Activated CD4-positive, alpha-beta T cell treated with anti-CD3 and anti-CD28 coated beads for 36 hours (primary cell): ENCODE measurements at places on chromosomes 6 and 20. TPM values are rescaled to one million over a fixed set of nuclear protein-coding genes. Genes with fewer than 3 reads are reported as not detected.
A peak's percentile ranks its signal among the peaks of the same experiment; 100 is the strongest.

GRCh38 chr6:166635013-166635970 lies 8.2 kb upstream of the RPS6KA2 start:
- peaks cover 15% of the 10 kb centered on the region for H3K27me3 ChIP-seq
- no peak overlapping the region for H3K27ac ChIP-seq
- no peak overlapping the region for H3K4me3 ChIP-seq
- H3K4me1 ChIP-seq = peaks cover 4% of the 10 kb centered on the region

GRCh38 chr6:151205721-151206600 lies 33.8 kb upstream of the AKAP12 start:
- H3K36me3 ChIP-seq = no peaks in the 10 kb centered on the region
- no peaks in the 10 kb centered on the region for H3K4me1 ChIP-seq
- H3K4me3 ChIP-seq = no peak overlapping the region
- no peak overlapping the region for H3K27ac ChIP-seq
- no peak for DNase-seq

- H3K27ac ChIP-seq = peak within 1 kb of the TSS; percentile 78
- peaks cover 25% of the 10 kb centered on the region for H3K4me1 ChIP-seq
- H3K4me3 ChIP-seq = peak within 1 kb of the TSS; percentile 69
- H3K36me3 ChIP-seq = peaks cover 2% of the 10 kb centered on the region
Measured at GRCh38 chr6:31901953-31902643, at the start of gene ZBTB12. TSS of gene ZBTB12 (minus strand) at chr6:31902086. CDS start at chr6:31901305, 781 bp downstream.

GRCh38 chr6:130927305-130927704 lies 100.1 kb downstream of the SMLR1 start:
- DNase-seq = no peak
- H3K4me1 ChIP-seq = no peaks in the 10 kb centered on the region
- H3K27ac ChIP-seq = no peak overlapping the region
- H3K27me3 ChIP-seq = no peaks in the 10 kb centered on the region

DNA sequence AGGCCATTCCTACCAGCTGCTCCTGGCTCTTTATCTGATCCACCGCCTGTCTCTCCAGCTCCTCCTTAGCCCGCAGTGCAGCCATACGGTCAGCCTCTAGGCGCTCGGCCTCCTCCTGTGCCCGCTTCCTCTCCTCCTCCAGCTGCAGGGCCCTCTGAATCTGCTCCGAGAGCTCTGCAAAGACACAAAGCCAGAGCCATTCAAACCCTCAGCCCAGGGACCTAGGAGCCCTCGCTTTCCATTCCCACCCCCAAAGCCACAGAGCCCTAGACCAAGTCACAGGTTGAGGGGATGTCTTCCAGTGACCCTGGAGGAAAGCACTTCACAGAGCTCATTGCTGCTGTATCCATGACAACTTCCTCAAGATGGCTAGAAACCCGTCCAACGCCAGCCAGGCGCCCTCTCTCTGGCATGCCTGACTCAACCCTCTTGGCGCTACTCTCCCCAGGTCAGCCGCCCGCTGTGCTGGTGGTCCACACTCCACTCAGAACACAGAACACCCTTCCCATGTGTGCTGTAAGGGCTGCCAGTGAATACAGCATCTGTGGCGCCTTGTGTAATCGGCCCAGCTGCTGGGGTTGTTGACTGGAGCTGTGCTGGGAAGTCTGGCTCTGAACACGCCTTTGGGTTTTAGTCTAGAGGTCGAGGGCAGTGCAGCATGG lies 49.3 kb downstream of the EZR start:
- peak overlapping the region; percentile 70 for H3K27ac ChIP-seq
- H3K36me3 ChIP-seq = peaks cover 83% of the 10 kb centered on the region
- peaks cover 44% of the 10 kb centered on the region for H3K4me1 ChIP-seq

- H3K27me3 ChIP-seq = no peaks in the 10 kb centered on the region
- H3K36me3 ChIP-seq = no peaks in the 10 kb centered on the region
- no peak for DNase-seq
Measured at GRCh38 chr6:81950877-81951276, 198.4 kb upstream of the TENT5A start.

GRCh38 chr20:43507150-43508080 lies at the start of gene L3MBTL1:
TSS of gene L3MBTL1 (plus strand) at chr20:43507697. CDS start at chr20:43513504, 5,807 bp downstream.
- H3K27ac ChIP-seq = no peak within 1 kb of the TSS
- peak within 1 kb of the TSS; percentile 55 for H3K4me3 ChIP-seq
- H3K36me3 ChIP-seq = no peaks in the 10 kb centered on the region
- H3K4me1 ChIP-seq = peaks cover 5% of the 10 kb centered on the region
- DNase-seq = peak; percentile 28

DNA sequence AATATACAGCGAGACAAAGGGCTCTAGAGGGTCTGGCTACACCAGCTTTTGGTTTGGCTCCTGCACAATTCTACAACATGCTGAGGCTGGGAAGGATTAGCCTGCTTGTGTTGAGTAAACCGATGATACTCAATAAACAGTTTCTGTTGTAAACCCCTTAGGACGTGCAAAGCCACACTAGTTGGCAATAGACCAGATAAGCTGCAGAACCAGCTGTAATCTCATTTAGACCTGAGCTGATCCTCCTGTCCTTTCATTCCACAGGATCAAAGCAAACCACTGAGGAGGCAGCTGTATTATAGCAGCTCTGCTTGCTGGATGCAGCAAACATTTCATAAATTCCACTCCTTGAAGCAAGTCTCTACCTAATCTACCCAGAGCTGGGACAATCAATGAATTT lies 79.7 kb downstream of the MMS22L start:
- H3K36me3 ChIP-seq = peaks cover 7% of the 10 kb centered on the region
- H3K4me1 ChIP-seq = no peaks in the 10 kb centered on the region
- H3K27me3 ChIP-seq = no peaks in the 10 kb centered on the region
- no peak overlapping the region for H3K27ac ChIP-seq
- H3K4me3 ChIP-seq = no peak overlapping the region
- no peak for DNase-seq

DNA sequence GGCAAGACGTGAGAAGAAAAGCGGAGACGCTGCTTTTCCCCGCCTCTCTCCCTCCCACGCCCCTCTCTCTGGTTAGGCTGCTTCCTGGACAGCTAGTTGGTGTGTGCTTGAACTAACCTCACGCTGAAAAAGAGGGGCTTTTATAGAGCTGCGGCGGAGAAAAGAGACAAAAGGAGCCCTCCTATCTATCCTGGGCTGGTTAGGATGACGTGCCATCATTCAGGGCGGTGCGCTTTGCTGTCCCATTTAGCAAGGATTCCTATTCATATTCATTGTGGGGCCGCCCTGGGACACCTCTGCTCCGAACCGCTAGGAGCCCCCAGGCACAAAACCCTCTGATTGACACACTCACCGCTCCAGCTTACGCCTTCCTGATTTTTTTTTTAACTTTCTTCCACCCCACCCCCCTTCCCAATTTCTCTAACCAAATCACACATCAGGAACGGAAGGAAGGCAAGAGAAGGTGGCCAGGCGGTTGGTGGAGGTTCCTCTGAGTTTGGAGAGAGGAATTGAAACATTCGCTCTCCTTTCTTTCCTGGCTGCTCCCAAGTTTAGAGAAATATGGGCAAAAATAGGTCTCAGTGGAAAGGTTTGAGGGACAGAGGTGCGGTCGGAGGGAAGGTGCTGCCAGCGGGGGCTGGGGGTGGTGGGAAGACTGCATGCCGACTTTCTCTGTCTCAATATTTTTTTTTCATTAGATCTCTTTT lies at the start of gene OLIG3:
Gene OLIG3 (minus strand): TSS at position 114 of the 707 bp plus-strand sequence. CDS start 224 bp downstream, outside the sequence.
- H3K4me3 ChIP-seq = peak within 1 kb of the TSS; percentile 55
- peaks cover 90% of the 10 kb centered on the region for H3K27me3 ChIP-seq
- peak; percentile 69 for DNase-seq
- H3K36me3 ChIP-seq = no peaks in the 10 kb centered on the region
- no peak within 1 kb of the TSS for H3K27ac ChIP-seq
- peaks cover 60% of the 10 kb centered on the region for H3K4me1 ChIP-seq

- H3K36me3 ChIP-seq = peaks cover 22% of the 10 kb centered on the region
- peak within 1 kb of the TSS; percentile 53 for H3K27ac ChIP-seq
- no peak within 1 kb of the TSS for H3K4me3 ChIP-seq
- H3K27me3 ChIP-seq = peaks cover 20% of the 10 kb centered on the region
Measured at GRCh38 chr6:33192105-33192646, at the start of gene COL11A2. TSS of gene COL11A2 (minus strand) at chr6:33192467. CDS start at chr6:33192240, 227 bp downstream.

DNA sequence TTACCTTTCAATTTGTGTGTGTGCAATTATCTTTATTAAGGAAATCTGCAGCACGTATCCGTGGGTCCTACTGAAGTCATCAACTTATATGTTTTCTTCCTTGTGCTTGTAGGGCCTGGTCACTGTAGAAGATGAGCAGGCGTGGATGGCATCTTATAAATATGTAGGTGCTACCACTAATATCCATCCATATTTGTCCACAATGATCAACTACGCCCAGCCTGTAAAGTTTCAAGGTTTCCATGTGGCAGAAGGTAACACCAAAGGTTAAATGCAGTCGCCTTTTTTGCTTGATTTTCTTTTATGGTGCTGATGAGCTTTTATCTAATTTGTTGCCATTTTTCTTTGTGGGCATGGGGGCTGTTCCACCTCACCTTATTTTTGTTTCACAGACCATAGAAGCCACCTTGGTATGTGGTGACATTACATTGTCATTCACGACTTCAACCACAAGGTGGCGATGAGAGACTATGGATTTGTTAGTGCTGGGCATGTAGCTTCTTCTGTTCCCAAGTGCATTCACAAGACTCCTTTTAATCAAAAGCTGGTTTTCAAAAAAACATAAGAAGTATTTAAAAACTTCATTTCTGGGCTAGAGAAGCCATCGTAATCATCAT lies 106.5 kb upstream of the LAMP5 start:
- H3K27me3 ChIP-seq = no peaks in the 10 kb centered on the region
- H3K36me3 ChIP-seq = no peaks in the 10 kb centered on the region
- H3K4me1 ChIP-seq = no peaks in the 10 kb centered on the region
- peak; percentile 70 for DNase-seq
- H3K4me3 ChIP-seq = no peak overlapping the region
- no peak overlapping the region for H3K27ac ChIP-seq

Gene DEFB132
- total RNA-seq = not detected

Gene BMP6
- 0.27 TPM for total RNA-seq

Gene SLC4A11
- 0.66 TPM for total RNA-seq
